Kidney epithelial cell (primary cell): ENCODE measurements at places on chromosomes 5 and 9.
A peak's percentile ranks its signal among the peaks of the same experiment; 100 is the strongest.

GRCh38 chr5:15746833-15747232 is 246.9 kb downstream of the FBXL7 start:
- DNase-seq, result no peak

GRCh38 chr5:69007726-69008368 is 86.0 kb upstream of the SLC30A5 start:
- DNase-seq, result peak; percentile 31

GRCh38 chr9:98547606-98548005 is 161.1 kb downstream of the GABBR2 start:
- DNase-seq, result no peak

DNA sequence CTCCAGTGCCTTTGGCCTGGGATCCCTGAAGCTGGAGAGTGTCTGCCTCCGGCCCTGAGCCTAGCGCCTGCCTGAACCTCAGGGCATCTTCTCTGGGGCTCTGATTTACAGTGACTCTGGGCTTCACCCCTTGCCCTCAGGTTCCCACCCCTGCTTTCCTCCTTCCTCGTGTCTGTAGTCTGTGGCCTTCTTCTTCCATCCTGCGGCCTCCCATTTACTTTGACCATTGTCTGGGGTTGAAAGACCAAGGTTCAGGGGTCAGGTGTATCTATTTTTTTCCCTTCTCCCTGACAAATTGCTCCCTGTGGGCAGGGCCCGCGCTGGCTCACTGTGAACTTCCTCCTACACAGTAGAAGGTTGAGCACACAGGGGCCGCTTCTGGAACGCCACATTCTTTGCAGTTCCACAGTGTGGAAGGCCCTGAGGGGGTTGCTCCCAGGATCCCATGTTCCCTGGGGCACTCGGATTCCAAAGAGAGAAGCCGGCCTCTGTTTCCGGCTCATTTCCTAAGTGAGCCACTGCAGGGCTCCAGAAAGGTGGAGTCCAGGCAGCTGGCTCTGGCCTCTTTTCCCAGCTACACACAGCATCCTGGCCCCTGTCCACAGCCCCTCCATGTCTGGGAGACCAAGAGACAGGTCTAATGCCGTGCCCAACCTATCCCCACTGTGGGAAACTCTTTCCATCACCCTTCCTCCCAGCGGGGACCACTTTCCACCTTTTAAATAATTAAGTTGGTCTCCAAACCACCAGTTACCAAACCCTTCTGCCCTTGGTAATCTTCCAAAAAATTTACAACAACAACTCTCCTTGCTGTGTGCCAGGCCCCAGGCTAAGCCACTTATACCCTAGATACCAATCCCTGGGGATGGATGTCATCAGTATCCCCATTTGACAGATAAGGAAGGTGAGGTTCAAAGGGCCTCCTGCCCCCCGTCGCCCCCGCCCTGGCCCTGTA is 140.3 kb upstream of the IER5L start:
- DNase-seq, result no peak
